ENCODE measurements at places on chromosomes 12 and 14.

GRCh38 chr14:62691647-62692489 is 353.4 kb downstream of the KCNH5 start:
- no peak for DNase-seq

DNA sequence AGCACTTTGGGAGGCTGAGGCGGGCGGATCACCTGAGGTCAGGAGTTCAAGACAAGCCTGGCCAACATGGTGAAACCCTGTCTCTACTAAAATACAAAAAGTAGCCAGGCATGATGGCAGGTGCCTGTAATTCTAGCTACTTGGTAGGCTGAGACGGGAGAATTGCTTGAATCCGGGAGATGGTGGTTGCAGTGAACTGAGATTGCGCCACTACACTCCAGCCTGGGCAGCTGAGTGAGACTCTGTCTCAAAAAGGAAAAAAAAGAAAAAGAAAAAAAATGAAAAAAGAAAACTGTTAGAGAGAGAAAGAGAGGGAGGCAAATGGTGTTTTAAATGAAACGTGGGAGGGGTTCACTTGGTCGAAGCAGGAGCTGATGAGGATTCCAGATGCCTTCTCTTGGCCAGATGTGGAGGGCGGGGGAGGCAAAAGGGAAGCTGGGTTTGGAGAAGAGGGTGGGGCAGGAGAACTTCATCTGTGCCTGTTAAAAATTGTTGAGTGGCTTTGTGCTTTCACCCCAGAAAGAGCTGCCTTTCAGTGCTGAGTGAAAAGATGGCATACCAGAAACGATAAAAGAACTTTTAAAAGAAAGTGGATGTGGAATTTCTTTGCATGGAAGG is 1.1 kb downstream of the EMP1 start:
- DNase-seq, result no peak

DNA sequence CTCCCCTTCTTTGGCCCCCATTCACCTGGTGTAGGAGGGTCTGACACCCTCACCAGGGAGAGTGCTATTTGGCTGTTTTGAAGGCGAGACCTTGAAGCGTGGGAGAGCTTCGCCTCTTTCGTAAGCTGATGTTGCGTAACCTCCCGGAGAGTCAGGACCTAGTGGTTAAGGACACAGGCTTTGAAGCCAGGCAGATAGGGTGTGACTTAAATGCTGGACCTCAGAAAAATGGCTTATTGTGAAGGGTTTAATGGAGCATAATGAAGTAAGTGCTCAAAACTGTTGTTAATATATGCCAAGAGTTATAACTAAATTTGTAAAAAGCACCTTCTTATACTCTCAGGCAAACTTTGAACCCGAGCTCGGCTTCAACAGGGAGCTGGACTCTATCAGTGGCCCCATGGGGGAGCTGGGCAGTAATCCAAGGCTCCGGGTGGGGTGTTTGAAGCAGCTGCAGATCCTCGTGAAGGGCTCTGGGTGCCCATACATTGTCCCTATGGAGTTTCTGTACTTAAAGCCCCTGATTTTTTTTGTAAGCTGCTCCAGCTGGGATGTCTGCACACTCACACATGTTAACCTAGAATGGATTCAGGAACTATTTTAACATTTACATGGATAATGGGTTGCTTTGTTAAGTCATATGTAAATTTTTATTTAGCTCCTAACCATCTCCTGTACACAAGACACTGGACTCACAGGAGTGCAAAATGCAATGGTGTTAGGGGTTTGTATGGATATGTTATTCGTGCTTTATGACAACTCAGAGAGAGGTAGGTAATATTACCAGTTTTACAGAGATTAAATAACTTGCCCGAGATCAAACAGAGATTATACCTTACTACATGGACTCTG is 26.0 kb downstream of the PPFIBP1 start:
- DNase-seq, result no peak

- no peak for DNase-seq
These were observed 17.3 kb upstream of the TC2N start for GRCh38 chr14:91884664-91885063.

DNA sequence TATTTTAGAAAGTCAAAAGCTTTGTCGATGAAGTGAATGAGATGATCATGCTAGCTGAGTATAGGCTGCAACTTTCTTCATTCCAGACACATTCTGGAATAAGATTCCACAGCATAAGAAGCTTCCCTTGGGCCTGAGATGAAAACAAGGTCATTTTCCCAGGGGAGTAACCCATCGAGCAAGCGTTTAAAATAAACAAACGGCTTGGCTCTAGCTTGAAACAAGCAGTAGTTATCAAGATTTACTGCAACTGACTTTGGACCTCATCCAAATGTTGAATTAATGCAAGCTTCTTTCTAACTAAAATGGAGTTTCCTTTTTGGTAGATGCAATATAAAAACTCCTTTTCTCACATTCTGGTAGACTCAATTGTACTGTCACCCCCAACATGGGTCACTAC is 23.0 kb downstream of the KCNJ8 start:
- DNase-seq, result no peak

- no peak for DNase-seq
These were observed 1029.2 kb upstream of the SEL1L start for GRCh38 chr14:82562881-82563280.

GRCh38 chr12:19428246-19428645 is 11.0 kb upstream of the AEBP2 start:
- DNase-seq, result no peak

DNA sequence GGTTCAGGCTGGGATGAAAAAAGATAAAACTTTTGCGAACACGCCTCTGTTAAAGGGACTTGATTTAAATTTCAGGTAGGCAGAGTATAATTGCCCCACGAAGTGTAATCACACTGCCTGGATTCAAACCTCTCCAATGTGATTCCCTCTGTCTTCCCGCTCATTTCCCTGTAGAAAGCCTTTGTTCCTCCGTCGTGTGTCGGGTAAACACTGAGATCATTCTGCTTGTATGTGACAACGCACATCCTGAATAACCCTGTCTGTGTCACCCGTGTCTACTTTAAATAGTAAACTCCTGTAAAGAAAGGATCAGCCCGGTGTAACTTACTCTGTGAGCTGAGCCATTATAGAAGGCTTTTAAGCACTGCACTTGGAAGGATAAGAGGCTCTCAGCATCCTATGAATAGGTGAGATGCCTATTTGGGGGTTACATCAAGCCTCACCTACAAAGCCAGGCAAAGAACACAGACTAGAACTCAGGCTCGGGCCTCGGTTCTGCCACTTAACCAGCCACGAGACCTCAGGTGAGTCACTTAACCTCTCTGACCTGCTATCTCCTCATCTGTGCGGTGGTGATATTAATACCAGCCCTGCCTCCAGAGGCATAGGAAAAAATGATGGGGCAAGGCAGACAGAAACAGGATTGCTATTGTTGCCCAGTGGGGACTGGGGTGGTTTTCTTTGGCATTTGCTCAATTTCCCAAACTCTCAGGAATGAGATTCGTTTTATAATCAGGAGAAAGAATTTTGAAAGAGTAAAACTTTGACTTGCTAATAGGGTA is 74.2 kb downstream of the RBM19 start:
- no peak for DNase-seq

- DNase-seq, result no peak
These were observed 17.1 kb downstream of the GMFB start for GRCh38 chr14:54471641-54472040.

DNA sequence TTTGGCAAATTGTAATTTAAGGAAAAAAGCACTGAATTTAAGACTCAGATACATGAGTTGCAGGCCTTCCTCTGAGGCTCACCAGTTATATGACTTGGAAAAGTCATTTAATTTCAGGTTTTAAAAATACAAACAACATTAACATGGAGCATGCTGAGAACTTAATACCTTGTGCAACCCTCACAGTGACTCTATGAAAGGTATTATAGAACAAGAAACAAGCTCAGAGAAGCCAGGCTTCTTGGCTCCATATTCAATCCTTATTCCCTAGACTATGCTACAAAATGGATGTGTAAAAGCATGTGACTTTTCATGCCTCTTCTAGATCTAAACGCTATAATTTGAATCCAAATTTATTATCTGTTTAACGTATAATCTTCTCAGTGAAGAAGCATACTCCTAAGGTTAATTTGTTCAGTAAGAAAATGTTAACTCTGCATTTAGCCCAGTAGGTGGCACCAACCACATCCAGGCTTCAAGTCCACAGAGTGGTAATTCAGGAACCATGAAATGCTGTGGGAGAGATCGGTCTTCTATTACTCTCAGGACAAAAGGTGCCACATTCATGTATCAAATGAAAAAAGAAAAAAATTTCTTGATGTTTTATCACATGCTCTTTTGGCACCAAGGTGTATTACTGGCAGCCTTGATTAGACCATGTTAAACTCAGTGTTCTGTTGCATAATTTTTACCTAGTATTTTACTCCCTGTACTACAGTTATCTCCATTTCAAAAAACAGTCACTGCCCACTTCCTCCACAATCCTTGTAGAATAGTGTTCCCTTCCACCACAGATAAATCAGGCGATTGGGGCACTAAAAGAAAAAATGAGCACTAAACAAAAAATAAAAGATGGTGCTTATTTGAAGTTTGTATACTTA is 9.3 kb downstream of the CCDC196 start:
- no peak for DNase-seq

DNA sequence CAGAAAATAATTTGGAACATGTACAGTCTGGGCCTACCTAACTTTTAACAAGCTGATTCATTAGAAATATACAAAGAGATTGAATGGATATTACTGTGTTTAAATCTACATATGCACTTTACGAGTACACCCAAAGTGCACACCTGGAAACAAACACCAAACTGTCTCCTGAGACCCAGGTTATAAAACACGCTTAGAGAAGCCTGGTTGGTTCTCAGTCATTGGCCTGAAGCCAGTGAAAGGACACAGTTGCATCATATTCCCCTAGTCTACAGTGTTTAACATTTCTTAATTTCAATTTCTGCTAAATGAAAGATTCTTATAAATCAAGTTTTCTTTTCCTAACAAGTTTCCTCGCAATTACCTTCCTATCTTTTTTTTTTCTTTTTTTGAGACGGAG is 209.5 kb downstream of the FBXL14 start:
- DNase-seq, result no peak

GRCh38 chr14:23430723-23431085 is 4.8 kb downstream of the MYH7 start:
- no peak for DNase-seq

GRCh38 chr12:80170915-80171314 is 71.6 kb downstream of the OTOGL start:
- DNase-seq, result no peak

DNA sequence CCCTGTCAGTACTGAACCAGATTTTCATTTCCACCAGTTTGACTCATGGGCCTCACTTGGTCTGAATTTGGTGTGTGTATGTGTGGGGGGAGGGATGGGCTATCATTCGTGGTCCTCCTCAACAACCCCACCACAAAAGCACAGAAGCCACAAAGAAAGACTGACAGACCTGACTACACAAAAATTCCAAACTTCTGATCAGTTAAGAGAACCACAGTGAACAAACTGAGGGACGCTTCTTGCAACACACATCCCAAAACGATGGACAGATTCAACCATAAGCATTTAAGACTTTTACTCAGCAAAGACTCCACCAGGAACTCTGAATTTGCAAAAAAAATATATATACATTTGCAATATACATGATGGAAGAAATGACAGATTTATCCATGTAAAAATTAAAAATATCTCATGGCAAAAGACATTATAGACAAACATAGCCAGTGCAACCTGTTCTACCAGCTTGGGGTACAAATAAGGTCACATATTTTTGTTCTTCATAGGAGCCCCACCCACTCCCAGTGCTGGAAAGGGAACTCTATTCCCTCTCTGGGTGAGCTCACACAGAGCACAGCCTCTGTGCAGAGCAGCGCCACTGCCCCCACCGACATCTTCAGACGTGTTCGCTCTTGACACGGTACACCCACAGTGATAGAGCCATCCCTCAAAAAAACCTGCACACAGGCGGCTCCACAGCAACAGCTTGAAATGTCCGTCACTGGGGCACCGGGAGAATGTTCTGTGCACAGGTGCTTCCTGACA is 49.7 kb downstream of the JAG2 start:
- DNase-seq, result no peak

- DNase-seq, result no peak
These were observed 1.1 kb upstream of the KRT3 start for GRCh38 chr12:52796839-52797528.

- DNase-seq, result no peak
These were observed 17.3 kb downstream of the TMEM19 start for GRCh38 chr12:71703206-71703605.

DNA sequence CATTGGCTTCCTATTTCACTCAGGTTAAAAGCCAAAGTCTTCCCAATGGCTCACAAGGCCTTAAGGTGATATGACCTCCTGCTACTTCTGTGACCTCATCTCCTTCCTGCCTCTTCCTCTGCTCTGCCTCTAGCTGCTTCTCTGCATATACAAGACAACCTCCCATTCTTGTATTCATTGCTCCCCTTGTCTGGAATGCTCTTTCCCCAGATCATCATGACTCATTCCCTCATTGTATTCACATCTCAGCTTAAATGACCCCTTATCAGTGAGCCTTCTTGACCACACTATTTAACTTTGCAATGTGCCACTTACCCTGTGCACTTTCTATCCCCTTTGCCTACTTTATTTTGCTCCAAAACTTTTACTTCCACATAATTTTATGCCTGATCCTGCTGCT is 90.2 kb downstream of the PPP1R12A start:
- DNase-seq, result no peak

DNA sequence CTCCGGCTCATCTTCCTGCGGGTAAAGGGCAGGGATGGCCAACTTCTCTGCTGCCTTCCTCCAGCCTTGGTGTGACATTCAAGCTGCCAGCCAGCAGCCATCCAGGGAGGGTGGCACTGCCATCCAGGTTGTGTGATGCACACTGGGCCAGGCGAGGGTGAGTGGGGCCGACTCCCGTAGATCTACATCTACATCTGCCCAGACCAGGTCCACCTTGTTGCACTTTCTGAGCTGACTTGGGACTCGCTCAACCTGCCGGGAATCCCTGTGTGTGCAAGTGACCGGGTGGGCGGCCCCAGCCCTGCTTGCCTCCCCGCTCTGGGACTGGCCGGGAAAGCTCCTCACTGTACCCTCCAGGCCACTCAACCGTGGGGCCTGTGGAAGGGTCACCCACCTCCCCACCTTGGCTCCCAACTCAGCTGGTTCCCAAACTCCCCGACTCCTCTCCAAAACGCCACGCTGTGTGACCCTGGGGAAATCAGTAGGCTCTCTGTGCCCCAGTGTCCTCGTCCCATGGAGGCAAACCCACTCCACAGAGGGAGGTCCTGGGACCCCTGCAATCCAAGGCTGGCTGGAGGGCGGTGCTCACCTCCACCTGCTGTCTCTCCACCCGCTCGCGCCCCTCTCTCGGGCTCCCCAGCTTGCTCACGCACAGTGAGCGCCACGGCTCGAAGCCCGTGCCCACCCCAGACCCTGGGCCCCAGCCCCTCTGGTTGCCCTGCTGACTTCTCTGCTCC is 14.7 kb downstream of the JAG2 start:
- no peak for DNase-seq

GRCh38 chr12:112321245-112321644 is 61.0 kb downstream of the HECTD4 start:
- DNase-seq, result no peak

GRCh38 chr12:110640275-110641025 is 26.5 kb downstream of the TCTN1 start:
- no peak for DNase-seq

DNA sequence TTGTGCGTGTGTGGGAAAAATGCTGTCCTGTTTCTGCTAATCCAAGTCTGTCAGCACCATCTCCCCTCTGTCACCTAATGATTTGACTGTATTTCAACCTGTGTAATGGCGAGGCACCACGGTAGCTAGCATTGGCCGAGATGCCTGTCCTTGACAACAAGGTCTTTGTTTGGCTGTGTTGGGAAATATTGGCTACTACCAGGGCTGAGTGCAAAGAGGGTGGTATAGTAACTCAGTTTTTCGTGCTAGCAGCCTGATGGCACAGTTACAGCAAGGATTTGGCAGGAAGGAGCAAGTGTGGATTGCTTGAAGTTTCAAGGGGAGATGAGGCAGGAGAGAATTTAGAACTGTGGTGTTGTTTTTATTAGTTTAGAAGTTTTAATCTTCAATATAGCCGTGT is 440.3 kb upstream of the RGS6 start:
- no peak for DNase-seq
